NCI-H1105 (cell line): ENCODE measurements at places on chromosomes 11 and 22.
A peak's percentile ranks its signal among the peaks of the same experiment; 100 is the strongest.

GRCh38 chr22:39712081-39712480 lies 141.5 kb downstream of the CACNA1I start:
- no peak for DNase-seq

- no peak for DNase-seq
These were observed 42.9 kb downstream of the DDX6 start for GRCh38 chr11:118748056-118748455.

DNA sequence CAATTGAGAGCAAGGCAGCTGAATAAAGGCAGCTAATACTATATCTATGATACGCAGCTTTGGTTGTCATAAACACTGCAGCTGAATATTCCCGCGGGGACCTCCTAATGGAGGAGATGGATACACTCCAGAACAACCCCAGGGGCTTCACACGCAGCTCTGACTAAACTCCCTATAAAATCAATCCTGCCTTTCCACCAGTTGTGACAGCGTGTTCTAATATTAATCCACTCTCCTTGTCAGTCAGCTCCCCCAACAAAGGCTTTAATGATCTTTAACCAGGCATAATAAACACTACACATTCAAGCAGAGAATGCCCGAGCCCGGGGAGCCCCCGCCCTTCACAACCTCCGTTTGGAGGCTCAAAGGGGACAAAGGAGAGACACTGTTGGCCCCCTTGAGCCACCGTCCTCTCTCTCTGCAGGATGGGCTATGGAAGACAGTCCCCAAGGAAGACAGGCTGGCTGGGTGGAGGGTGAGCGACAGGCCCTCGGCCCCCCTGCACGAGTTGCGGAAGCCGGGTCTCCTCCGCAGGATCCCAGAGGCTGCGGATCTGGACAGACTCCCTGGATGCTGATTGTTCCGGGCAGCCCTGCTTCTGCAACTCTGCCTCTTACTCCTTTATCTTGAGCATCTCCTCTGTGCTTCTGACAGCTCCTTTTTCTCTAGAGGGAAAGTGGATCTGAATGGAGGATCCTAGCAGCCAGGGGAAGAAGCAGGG lies 565.2 kb downstream of the BUD13 start:
- DNase-seq, result peak; percentile 43

DNA sequence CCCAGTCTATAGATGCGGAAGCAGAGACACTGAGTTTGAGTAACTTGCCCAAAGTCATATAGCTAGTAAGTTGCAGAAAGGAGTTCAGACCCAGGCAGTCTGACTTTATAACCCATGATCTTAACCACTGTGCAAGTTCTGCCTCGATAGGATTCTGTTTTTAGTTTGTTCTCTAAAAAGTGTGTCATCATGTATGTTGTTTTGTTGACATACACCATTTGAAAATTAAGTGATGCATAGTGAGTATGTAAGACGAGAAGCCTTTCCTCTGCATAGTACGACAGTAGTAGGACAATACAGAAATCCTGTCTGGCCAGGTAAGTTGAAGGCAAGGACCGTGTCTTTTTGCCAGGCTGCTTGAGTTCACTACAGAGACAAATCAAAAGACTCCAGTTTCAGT lies 3.3 kb downstream of the ZC3H12C start:
- DNase-seq, result no peak

GRCh38 chr11:3041699-3042441 lies 15.4 kb downstream of the CARS1 start:
- no peak for DNase-seq

- DNase-seq, result no peak
These were observed 28.1 kb upstream of the OLFML1 start for GRCh38 chr11:7457211-7457610.

DNA sequence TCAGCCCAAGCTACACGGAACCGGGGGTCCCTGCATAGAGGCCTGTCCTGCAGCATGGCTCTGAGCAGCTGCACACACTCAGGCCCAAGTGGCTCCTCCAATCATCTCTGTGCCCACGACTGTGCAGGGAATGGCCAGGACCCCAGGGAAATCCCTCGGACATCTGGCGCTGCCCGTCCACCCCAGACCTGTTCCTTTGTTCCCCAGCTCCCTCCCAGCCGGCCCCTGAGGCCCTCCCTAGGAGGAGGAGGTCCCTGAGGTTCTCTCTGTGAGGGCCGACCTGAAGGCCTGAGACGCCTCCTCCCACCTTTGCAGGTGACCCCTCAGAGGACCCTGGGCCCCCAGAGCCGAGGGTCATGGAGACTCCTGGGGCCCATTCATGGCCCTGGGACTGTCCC lies 1.1 kb downstream of the MLC1 start:
- DNase-seq, result no peak

DNA sequence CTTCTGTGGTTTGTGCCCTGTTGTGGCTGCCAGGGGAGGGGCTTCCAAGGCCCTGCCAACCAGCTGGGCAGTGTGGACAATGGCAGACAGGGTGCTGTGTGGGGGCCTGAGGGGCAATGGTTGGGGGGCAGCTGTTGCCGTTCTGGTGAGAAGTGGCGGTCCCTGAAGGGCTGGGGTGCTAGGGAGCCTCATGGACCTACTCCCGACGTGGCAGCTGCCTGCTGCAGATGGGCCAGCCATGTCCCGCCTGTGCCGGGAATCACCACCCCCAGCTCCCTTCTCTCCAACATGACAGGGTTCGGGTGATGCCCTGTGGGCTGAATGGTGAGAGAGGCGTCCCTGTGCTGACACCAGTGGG lies 74.2 kb downstream of the KCNQ1 start:
- DNase-seq, result no peak

- no peak for DNase-seq
These were observed 97.9 kb upstream of the TENM4 start for GRCh38 chr11:79538775-79539174.

DNA sequence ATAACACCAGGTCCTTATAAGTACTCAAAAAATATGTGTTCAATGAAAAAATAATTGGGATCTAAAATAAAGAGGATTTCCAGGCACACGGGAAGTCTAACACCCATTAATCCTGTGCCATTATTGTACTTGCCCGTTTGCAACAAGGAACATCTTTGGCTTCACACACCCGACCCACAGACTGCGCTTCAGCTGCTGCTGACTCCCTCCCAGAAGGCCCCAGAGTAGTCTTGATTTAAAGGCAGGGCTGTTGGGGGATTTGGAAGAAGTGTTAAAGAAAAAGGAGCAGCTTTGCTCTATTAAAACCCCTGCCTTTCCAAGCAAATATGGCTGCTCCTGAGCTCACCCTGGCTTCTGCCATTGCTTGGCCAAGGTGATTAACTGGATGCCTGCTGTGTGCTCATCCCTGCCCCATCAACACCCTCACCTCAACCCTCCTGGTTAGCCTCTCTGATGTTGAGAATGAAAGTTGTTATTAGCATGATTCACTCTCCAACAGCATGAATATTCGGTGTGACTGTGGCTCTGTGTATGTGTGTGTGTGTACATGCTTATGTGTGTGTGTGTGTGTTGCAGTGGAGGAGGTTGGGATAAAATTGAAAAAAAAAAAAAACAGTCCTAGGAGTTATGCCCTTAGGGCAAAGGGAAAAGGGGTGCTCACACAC lies 76.1 kb downstream of the KIRREL3 start:
- no peak for DNase-seq

DNA sequence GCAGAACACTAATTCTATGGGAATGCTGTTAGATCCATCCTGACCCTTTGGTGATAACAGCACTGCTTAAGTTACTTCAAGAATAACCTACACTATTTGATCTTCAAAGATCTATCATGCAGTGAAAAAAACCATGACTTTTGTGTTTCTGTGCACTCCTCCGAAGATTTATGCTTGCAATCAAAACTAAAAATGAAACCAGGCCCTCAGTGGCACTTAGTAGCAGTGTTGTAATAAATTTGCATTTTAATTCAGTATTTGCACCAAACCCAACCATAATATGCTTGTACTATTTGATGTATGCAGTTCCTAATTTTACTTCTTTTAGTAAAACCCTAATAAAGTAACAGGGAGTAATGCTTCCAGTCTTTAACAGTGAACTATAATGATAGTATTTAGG lies 130.7 kb downstream of the SOX6 start:
- DNase-seq, result no peak

GRCh38 chr11:12375720-12376119 lies 1.7 kb upstream of the PARVA start:
- no peak for DNase-seq

- no peak for DNase-seq
These were observed 22.6 kb upstream of the MGAT3 start for GRCh38 chr22:39434243-39434653.

GRCh38 chr22:44901301-44901700 lies 108.5 kb downstream of the PHF21B start:
- no peak for DNase-seq

DNA sequence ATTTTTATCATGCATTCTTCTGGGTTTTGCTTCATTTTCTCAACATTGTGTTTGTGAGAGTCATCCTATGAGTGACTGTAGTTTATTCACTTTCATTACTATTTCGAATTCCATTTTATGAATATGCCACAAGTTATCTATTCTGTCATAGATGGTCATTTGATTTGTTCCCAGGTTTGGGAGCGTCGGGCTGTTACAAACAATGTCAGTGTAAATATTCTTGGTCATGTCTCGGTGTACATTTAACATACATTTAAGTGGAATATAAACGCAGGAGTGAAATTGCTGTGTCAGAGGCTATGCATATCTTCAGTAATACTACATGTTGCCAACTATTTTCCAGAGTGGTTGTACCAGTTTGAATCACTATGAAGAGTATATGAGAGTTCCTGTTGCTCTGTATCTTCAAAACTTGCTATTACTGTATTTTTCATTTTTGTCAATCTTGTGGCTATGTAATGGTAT lies 2.4 kb downstream of the TRIM44 start:
- DNase-seq, result no peak

- DNase-seq, result no peak
These were observed 54.3 kb downstream of the PISD start for GRCh38 chr22:31607696-31608095.

- DNase-seq, result no peak
These were observed 37.4 kb downstream of the CEP57 start for GRCh38 chr11:95827696-95828095.

GRCh38 chr11:71247551-71248250 lies 4.7 kb downstream of the SHANK2 start:
- no peak for DNase-seq

GRCh38 chr11:106594751-106595351 lies 423.4 kb downstream of the GUCY1A2 start:
- no peak for DNase-seq

GRCh38 chr22:17047656-17048055 lies 37.1 kb upstream of the IL17RA start:
- no peak for DNase-seq

- DNase-seq, result no peak
These were observed 10.9 kb downstream of the CYTH4 start for GRCh38 chr22:37293172-37293571.

- DNase-seq, result no peak
These were observed 776.0 kb upstream of the ARHGAP42 start for GRCh38 chr11:99911116-99911515.

DNA sequence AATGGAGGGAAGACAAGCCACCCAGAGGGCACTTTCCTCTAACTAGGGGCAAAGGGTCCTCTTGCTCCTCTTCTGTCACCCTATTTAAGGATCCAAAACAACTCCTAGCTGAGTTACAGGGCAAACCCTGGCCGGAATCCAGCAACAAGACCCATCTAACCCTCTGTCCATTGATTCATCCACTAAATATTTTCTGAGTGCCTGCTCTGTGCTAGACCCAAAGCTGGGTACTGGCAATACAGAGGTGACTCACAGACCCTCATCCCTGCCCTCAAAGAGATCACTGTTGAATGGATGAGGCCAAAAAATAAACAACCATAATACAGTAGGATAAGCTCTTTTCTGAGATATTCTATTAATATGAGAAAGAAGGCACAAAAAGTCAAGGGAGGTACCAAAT lies 4.3 kb upstream of the GALNT18 start:
- DNase-seq, result no peak

GRCh38 chr11:80041136-80042000 lies 600.5 kb upstream of the TENM4 start:
- DNase-seq, result no peak

DNA sequence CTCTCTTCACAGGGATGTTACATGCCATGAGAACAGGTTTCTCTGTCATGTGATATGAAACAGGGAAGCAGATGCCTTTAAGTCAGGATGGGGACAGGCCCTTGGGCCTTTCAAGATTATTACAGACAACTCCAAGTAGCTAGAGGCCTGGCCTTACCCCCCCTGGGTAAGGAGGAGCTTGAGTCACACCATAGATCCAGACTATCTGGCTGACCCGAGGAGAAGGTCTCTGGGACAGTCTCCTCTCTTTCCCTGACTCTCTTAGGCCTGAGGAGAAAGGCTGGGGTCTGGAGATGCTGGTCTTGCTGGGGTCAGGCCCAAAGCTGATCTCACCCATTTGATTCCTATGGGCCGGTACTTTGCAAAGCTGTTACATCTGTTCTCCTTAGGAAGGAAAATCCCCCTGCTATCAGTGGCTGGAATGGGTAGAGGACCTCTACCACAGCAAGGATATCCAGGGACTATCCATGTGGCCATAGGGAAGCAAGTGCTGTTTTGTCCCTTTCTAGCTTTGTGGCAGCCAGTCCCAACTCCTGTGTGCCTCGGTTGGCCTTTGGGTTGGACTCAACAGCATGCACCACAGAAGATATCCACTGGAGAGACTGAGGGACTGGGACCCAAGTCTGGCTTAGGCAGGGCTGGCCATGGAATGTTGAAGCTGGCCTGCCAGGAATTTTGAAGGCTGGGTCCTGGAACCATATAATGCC lies 25.2 kb downstream of the RELT start:
- no peak for DNase-seq

- DNase-seq, result no peak
These were observed 22.4 kb downstream of the RTCB start for GRCh38 chr22:32389685-32390084.

GRCh38 chr11:63892228-63892627 lies 24.7 kb downstream of the RCOR2 start:
- DNase-seq, result no peak

DNA sequence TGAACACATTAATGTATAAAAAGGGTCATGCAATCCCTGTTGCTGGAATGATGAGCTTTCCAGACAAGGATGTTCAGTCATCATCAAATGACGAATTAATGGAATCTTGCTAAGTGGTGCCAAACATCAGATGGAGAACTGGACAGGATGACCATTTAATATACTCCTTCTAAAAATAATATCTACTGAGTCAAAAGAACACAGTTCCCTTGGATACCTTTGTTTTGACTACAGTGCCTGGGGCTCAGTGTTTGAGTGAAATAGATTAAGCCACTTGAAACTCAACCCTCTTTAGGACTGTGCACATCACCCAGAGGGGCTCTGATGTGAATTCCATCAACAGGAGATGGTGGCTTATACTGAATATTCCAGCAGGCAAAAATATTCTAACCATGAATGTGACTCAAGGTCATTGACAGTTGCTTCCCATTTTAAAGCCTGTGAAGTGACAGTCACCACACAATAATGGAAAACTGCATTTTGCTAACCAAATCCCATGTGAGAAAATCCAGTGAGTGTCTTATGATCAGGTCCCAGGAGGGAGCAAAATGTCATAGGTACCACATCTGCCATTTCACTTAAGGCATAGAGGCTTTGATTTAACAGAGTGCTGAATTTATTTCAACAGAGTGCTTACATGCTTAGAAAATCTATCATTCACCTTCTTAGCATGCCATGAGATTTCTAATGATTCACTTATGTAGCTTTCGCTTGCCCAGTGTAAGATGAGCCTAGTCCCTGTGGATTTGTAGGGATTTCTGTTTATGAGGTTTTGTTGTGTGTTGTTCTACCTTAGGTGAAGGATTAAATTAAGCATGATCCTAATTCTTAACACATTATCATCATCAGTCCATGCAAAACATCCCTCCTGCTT lies 41.3 kb upstream of the SLN start:
- DNase-seq, result no peak
